ENCODE measurements at places on chromosomes 16 and 17.

- DNase-seq: no peak
Observed at GRCh38 chr17:15965528-15965927, 20.6 kb downstream of the ADORA2B start.

GRCh38 chr17:65598746-65599145, 37.3 kb upstream of the AXIN2 start:
- DNase-seq: no peak

DNA sequence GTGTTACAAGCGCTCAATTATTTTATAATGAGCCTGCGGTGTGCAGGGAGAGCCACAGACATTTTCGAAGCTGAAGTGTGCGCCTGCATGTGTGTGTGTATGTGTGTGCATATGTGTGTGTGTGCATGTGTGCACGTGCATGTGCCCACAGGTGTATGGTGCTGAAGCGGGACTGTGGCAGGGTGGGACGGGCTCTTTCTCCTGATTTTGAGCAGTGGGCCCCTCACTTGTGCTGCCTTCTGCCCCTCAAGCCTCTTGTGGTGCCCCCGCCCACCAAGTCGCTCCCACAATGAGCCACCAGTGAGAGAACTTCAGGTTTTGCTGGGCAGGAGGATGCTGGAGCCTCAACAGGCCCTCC, 16.7 kb upstream of the KCNJ12 start:
- DNase-seq: no peak

DNA sequence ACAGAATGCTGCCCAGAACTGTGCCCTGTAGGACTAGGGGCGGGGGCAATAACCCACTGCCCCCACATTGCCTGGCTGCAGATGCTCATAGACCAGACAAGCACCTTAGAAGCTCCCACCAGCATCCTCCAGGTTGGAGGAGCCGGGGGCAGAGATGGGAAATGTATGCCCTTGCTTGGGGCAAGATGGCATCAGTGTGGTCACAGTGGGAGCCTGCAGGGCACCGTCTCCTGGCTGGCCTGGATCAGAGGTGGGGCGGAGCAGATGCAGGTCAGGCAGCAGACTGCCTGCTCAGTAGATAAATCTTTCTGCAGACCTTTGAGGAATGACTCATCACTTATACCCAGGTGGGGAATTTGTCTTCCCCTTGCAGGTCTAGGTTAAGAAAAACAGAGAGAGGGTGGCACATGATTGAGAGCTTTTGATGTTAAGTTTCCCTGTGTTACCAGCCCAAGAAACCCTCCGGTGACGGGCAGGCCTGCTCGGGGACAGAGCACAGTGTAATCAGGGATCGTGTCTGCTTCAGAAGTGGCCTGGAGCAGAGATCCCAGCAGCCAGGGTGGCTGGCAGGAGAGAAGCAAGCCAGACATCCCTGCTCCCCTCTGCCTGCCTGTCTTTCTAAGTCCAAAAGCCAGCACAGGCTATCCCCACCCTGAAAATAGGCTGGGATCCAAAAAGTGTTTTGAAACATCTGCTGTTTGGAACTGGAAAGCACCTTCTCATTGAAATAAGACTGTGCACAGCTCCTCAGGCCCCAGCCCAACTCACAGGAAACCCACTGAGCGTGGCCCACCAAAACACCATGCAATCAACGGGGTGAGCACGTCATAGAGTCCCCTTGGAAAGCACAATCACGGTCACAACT, 50.7 kb upstream of the RPL38 start:
- DNase-seq: no peak

- no peak for DNase-seq
Observed at GRCh38 chr16:30533748-30534367, 800 bp downstream of the ZNF747 start.

DNA sequence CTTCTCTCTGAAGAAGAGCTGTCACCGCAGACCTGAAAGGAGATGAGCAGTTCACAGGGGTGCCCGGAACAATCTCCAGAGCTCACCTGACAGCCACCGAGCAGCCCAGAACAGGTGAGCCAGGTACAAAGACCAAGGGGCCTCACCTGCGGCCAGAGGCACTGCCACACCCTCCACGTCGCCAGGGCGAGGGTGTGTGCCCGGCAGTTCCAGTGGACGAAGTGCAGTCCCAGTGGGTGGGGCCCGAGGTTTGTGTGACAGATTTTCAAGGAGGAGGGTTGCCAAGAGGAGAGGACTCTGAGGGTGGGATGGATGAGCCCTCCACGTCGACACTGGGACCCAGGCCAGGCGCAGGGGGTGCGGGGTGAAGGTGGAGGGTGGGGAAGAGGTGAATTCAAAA, 61.7 kb downstream of the SMPD3 start:
- no peak for DNase-seq

DNA sequence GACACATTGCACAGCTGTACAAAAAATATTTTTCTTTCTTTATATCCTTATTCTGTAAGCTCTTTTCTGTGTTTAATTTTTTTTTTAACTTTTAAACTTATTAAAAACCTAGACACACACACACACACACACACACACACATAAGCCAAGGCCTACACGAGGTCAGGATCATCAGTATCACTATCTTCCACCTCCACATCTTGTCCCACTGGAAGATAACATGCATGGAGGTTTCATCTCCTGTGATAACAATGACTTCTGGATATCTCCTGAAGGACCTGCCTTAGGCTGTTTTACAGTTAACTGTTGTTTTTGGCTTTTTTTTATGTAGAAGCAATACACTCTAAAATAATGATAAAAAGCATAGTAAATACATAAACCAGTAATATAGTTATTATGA, 71.2 kb downstream of the TNRC6C start:
- DNase-seq: no peak

GRCh38 chr17:17446666-17447155, 30.1 kb upstream of the MED9 start:
- no peak for DNase-seq

GRCh38 chr17:27845264-27846041, 45.1 kb upstream of the NOS2 start:
- DNase-seq: no peak

GRCh38 chr17:79813297-79814126, 16.6 kb upstream of the CBX8 start:
- no peak for DNase-seq

- no peak for DNase-seq
Observed at GRCh38 chr17:18166894-18167293, 16.7 kb upstream of the ALKBH5 start.

- no peak for DNase-seq
Observed at GRCh38 chr16:85586380-85587104, 26.6 kb upstream of the GSE1 start.

- no peak for DNase-seq
Observed at GRCh38 chr16:82629441-82630027, 2.8 kb downstream of the CDH13 start.

- DNase-seq: no peak
Observed at GRCh38 chr17:14318109-14318917, 17.4 kb downstream of the HS3ST3B1 start.

DNA sequence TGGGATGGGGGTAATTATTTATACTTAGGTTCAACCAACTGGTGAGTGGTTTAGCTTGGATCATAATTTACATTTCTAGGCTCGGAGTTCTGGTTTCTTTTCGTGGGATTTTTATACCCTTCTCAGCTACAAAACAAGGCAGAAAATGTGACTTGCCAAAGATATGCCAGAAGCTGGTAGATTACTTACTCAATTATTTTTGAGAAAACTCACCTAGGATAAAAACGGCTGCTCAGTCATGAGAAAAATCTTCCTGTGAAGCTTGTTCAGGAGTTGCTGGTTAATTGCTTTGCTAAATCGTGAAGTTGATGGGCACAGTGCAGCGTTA, 1.1 kb downstream of the NDEL1 start:
- no peak for DNase-seq

- no peak for DNase-seq
Observed at GRCh38 chr17:34163123-34163522, 92.0 kb upstream of the CCL2 start.

DNA sequence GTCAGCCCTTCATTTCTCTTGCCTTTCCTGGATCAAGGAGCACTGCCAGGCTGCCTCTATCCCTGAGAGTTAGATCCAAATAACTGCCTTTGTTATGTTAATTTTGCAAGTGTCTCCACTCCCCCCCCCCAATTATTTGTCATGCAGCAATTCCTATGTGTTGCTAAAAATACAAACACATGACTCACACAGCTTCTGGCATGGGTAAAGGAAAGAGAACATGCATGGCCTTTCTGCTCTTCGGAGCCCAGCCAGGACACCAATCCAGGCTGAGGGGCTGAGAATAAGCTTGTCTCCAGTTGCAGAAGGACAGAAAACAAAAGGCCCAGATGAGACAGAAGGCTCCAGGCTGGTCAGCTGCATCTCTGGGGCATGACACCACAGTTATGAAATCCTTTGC, 148.0 kb upstream of the TNRC6C start:
- no peak for DNase-seq

DNA sequence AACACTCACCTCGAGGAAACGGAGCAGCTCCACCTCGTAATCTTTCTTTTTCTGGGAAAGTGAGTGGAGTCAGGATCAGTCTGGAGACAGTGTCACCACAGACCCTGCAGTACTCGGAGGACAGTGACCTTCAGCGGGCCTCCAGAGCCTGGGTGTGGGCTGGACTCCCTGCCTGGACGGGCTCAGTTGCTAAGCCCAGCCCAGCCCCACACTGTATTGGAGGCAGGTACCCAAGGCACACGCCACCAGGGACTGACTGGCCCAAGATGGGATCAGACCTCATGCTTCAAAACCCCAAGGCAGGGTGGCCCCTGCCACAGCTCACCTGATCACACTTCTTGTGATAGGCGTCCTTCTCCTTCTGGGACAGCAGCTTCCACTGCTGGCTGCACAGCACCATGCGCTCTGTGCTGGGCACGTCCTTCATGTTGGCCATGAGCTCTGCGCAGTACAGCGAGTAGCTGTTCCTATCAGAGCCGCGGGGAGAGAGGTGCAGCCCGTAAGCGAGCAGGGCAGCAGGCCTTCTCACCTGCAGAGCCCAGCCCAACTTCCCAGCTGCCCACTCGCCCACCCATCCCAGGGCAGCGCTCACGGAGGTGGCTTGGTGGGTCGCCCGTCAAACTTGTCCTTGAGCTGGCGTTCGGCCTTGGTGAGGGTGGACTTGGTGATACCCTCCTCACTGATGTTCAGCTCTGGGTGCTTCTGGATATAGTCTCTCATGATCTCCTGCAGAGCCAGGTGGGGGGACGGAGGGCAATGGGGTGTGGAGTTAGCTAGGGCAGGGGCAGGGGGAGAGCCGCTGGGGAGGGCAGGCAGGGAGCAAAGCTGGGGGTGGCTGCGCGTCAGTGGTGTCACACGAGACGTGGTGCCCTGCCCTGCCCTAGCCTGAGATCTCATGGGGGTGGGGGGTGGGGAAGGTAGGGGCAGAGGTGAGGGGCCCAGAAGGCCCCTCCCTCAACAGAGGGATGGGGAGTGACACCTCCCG, 7.9 kb downstream of the UBTF start:
- no peak for DNase-seq

GRCh38 chr17:78826421-78826820, 14.2 kb downstream of the USP36 start:
- DNase-seq: no peak

GRCh38 chr17:64632194-64632593, 29.9 kb downstream of the SMURF2 start:
- DNase-seq: no peak

GRCh38 chr17:68482576-68483041, 25.3 kb upstream of the WIPI1 start:
- no peak for DNase-seq

- DNase-seq: peak; percentile 52
Observed at GRCh38 chr16:48366165-48367093, 18.8 kb downstream of the SIAH1 start.

- DNase-seq: no peak
Observed at GRCh38 chr16:2190002-2190658, 6.3 kb downstream of the CASKIN1 start.

Data from NK-92 treated with Interleukin-12 subunit alpha and Interleukin-12 subunit beta, amount 100 ng/mL, for 24 hours (cell line).